ENCODE measurements at places on chromosomes 12 and 14. TPM values are rescaled to one million over a fixed set of nuclear protein-coding genes. Genes with fewer than 3 reads are reported as not detected.

DNA sequence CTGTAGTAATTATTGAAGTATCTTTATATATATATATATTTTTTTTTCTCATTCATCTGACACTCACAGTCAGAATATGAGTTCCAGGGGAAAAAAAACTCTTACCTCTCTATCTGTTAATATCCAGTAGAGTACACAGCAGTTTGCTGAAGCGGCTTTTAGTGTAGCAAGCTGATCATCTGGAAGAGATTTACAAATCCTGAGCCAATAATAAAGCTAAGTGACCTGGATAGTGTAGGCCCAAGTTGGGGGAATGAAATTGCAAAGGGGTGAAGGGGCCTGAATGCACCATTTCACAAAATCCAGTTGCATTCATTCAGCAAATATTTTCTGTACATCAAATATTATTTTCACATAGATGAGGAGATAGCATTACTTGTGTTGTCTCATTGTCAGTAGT is 234.6 kb upstream of the FLRT2 start:
- DNase-seq = no peak

GRCh38 chr14:91269076-91269991 is 24.8 kb upstream of the GPR68 start:
- no peak for DNase-seq

RTN1 gene
- total RNA-seq = not detected

DNA sequence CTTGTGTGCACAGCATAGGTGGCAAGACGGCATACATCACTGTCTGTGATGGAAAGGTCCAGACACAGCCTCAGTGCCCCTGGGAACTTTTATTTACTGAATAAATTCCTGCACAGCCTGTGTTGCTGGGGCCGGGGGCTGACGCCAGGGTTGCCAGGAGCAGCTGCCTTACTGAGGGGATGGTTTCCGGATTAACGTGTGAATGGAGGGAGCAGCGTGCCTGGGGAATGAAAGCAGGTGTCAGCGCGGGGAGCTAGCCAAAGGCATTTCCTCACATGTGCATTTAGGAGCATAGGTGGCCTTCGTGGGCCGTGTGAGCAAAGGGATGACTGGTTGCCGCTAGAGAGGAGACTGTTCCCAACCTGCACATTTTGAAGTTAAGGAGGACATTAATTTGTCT is 41.6 kb downstream of the SFSWAP start:
- no peak for DNase-seq

DNA sequence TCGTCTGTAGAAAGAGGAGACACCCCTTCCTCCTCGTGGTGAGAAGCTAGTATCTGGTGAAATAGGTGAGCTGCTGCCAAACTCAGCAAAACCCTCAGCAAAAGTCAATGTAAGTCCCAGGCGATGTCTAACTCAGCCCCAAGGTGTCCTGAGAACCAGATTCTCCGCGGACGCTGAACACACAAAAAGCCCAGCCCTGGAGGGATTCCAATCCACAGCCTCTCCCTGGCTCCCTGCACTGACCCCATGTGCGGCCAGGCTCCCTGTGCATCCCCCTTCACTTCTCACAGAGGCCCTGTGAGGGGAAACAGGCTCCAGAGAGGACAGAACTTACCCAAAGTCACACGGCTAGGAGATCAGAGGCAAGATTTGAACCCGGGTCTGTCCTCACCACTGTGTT is 81.5 kb downstream of the NINJ2 start:
- no peak for DNase-seq

GRCh38 chr12:5085896-5086295 is 42.2 kb downstream of the KCNA5 start:
- no peak for DNase-seq

CLEC4C gene
- total RNA-seq = not detected

GRCh38 chr12:65948320-65949008 is 124.2 kb downstream of the HMGA2 start:
- no peak for DNase-seq

GRCh38 chr12:65585648-65586602 is 238.4 kb upstream of the HMGA2 start:
- no peak for DNase-seq

GRCh38 chr12:63949902-63950301 is 105.4 kb downstream of the SRGAP1 start:
- DNase-seq = no peak

- no peak for DNase-seq
Measured at GRCh38 chr14:70567791-70568190, 32.7 kb downstream of the MED6 start.

GRCh38 chr14:36363704-36364103 is 43.3 kb upstream of the MBIP start:
- no peak for DNase-seq

TRPV4 gene
- not detected for total RNA-seq

DNA sequence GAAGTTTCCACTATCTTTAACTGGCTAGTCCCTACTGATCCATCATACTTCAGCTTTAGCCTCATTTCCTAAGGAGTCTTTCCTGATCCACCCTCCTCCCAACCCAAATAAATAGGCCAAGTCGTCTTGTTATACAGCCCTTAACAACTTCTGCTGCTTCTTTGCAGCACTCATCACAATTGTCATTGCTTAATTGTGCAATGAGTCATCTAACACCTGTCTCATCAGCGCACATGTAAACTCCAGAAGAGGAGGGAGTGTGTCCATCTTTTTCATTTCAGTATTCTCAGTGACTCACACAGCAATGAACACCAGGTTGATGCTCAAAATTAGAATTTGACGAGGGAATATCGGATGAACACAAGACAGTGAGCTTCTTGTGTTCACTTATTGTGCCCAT is 87.3 kb downstream of the SUDS3 start:
- DNase-seq = no peak

ADAM21 gene
- not detected for total RNA-seq

KDM2B gene
- 51.8 TPM for total RNA-seq

VRTN gene
- total RNA-seq = 0.08 TPM

GRCh38 chr12:11553871-11554533 is 95.5 kb upstream of the ETV6 start:
- DNase-seq = peak; percentile 21

DNA sequence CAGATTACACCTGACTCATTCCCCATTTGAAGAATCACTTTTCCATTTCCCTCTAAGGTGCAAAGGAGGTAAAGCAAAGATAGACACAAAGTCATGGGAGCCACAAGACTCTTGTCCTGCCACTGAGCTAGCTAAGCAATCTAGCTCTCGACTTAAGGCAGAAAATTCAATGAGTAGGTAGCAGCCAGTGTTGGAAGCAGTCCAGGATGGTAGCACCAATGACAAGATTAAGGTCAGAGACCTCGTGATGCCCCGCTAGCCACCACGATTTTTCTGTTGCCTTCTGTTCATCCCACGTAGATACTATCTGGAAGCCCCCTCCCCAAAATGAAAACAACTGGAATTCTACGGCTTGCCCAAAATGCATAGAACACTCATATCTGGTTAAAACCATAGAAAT is 1.4 kb downstream of the VAMP1 start:
- no peak for DNase-seq

TAS2R42 gene
- not detected for total RNA-seq

NYNRIN gene
- 0.03 TPM for total RNA-seq

GRCh38 chr14:31466554-31466953 is 9.2 kb upstream of the DTD2 start:
- no peak for DNase-seq

GRCh38 chr14:34368971-34369647 is 92.9 kb downstream of the SPTSSA start:
- DNase-seq = no peak

PRIMA1 gene
- not detected for total RNA-seq

ARHGAP9 gene
- 57.7 TPM for total RNA-seq

DNA sequence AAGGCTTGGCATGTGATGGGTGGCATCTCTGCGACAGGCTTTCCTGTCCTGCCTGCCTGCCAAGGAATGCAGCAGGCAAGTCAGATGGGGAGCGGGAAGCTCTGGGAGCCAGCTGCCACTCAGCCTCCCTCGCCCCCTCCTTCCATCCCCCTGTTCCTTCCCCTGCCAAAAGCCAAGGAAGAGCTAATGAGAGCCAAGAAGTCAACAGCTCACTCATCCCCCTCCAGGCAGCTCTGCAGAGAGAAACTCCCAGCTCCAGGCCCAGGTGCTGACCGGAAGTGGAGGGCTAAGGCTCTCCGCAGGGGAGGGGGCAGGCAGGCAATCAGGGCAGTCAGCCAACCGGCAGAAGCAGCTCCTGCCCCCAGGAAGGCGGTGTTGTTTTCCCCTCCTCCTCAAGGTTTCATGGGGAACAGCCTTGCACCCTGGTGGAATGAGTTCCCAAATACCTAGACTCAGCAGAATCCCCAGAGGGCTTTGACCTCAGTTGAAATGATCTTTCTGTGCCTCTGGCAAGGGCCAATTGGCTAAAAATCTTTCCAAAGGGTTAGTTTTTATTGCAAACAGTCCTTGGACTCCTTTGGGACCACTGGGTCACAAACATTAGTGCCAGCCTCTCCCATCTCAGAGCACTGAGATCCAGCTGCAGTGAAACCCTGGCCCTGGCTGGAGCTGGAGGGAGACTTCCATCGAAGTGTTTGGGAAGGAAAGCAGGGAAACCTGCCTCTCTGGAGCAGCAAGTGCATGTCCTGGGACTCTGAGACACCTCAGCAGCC is 349.1 kb downstream of the DPF3 start:
- no peak for DNase-seq

DNA sequence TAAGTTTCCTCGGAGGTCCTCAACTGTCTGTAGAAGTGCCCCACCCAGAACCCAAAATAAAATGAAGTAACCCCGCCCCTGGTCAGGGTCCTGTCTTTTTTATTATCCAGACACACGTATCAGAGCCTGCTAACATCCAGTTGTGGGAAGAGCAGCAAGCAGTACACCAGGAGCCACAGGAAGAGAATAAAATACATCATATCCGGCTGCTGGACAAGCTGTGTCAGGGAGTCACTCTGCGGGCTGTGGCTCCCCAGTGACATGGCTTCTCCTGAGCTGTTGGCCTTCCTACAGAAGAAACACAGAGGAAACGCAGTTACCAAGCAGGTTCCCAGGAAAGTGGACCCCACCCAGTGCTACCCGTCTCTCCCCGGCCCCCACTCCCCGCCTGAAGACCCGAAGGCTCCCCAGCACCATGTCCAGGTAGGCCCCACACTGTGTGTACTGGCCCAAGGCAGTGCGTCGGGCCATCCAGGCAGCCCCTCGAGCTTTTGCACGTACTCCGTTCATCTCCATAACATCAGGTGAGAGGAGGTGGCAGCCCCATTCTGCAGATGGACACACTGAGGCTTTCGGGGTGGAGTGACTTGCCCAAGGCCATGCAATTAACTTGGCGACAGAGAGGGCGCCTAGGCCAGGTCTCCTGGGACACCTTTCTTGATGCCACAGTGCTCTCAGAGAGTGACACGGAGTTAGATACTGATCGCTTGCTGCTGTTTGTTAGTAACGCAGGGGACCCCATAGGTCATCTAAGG is 34.3 kb upstream of the DICER1 start:
- DNase-seq = no peak

GUCY2C gene
- not detected for total RNA-seq

FOXG1 gene
- not detected for total RNA-seq

- DNase-seq = no peak
Measured at GRCh38 chr14:35292770-35293561, 784 bp downstream of the PSMA6 start.

DNA sequence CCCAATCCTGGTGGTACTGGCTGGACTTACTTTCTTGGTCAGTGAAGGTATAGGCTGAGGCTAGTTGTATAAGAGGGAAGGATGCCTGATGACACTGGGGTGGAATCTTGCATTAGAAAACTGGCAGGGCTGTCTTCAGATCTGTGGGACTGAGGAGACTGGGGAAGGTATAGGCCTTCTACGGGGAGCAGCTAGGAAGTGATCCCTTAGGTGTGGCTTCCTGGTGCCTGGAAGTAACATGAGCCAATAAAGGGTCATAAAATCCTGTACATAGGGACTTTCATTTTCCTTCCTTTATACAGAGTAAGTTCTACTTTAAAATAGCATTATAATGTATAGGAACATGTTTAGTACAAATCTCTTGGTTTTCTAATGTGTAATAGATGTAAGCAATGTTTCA is 716.8 kb downstream of the LRFN5 start:
- DNase-seq = no peak

NPFF gene
- total RNA-seq = not detected

CCNB1IP1 gene
- total RNA-seq = 38.0 TPM

DNA sequence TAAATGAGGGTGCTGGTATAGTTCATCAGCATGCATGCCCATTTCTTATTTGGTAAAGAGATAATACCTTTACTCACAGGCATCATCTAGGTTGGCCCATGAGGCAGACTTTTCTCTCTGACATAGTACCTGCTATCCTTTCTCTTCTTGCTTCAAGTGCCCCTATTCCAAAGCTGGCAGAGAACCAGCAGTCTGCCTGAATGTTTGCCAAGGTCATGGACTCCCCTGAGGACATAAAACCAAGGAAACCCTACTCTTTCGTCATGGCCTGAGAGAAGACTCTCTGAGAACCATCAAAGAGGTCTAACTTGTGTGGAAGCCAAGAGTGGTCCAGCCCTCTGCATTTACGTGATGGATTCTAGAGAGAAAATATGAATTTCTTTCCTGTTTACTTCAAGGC is 11.9 kb downstream of the PPP1R36 start:
- no peak for DNase-seq

GRCh38 chr12:27208414-27208750 is 35.7 kb upstream of the STK38L start:
- DNase-seq = no peak

CD163L1 gene
- not detected for total RNA-seq

GRCh38 chr12:23534196-23534595 is 415.3 kb downstream of the SOX5 start:
- DNase-seq = no peak

DNA sequence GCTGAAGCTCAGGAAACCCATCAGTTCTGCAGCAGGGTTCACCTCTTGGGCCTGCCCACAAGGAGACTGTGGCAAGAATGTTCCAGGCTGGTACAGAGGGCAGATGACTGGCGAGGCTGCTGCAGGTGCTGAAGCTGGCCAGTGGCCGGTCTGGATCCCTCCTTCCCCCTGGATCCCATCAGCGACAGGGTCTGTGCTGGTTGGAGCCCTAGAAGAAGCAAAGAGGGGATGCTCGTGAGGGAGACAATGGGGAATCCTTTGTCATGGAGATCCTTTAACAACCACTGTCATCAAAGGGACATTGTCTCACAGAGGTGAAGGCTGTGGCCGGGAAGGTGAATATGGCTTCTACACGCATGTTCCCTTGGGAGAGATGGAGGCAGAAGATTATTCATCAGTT is 211.4 kb upstream of the TMEM132C start:
- no peak for DNase-seq

- DNase-seq = no peak
Measured at GRCh38 chr14:34013721-34014060, 62.8 kb upstream of the EGLN3 start.

- no peak for DNase-seq
Measured at GRCh38 chr12:3355378-3355900, 135.6 kb upstream of the PRMT8 start.

DNA sequence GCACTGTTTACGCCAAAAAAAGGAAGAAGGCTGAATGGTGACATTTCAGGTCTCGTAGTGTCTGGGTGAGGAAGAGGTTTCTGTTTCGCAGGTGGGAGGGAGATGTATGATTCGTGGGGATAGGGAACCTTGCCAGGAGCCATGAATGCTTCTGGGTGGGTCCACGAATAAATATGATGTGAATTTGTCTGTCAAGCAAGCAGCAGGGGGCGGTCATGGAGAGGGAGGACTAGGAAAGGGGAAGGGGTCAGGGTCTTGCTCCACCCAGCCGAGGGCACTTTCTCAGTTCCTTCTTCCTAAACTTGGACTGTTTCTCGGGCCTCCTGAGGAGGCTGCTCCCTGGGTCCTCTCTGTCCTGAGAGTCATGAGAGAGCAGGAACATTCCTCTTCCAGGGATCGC is 72.5 kb downstream of the LGMN start:
- no peak for DNase-seq

All from activated T-cell treated with anti-CD3 and anti-CD28 coated beads, Interleukin-2, amount 50 U/mL, for 4 hours (primary cell).